ENCODE measurements at places on chromosomes 2 and 18.

DNA sequence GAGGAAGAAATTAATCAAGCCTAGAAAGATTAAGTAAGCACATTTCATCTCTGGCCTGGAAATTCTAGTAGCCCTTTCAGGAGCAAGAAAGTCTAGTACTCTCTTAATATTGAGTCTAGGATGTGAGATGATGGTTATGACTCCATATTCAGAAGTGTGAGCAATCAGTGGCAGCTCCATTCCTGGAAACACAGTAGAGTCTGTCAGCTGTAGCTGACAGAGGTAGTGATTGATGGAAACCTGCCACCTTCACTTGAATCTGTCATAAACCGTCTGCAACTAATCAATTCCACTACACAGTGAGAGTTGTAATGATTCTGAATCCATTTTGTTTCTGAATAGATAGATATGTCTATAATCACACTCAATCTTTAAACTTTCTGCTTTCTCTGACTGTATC lies 635.1 kb downstream of the IRS1 start:
- no peak for DNase-seq

DNA sequence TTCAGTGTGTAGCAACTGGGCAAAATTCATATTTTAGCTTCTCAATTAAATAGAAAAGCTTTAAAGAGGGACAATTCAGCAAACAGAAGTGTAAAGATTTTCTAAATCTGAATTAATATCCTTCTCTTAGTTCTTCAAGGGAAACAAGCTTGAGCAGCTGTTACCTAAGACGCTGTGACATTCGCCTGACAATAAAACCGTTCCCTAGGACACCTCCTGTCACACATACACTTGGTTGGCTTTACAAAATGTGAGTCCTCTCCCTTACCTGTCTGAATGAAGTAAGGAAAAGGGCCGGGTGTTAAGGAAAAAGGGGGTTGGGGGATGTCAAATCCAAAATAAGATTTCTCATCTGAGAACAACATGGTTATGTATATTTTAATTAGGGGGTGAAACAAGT lies 2.1 kb downstream of the SERTAD2 start:
- no peak for DNase-seq

GRCh38 chr2:227793148-227793712 lies 20.4 kb upstream of the CCL20 start:
- no peak for DNase-seq

DNA sequence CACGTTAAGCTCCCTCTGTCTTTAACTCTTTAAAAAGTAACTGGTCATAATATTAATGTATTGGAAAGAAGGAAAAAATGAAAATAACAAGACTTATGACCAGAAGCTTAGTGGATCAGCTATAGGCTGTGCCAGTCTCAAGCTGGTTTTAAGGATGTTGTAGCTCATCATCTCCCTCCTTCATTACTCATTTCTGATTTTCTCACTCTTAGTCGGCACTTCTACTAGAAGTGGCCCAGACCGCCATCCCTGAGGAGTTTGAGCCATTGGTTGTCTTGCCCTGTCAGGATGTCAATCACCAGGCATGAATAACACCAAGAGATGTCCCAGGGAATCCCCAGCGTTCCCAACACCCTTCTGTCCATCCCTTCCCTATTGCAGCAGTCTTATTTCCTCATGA lies 151.5 kb downstream of the ASXL3 start:
- DNase-seq, result no peak

DNA sequence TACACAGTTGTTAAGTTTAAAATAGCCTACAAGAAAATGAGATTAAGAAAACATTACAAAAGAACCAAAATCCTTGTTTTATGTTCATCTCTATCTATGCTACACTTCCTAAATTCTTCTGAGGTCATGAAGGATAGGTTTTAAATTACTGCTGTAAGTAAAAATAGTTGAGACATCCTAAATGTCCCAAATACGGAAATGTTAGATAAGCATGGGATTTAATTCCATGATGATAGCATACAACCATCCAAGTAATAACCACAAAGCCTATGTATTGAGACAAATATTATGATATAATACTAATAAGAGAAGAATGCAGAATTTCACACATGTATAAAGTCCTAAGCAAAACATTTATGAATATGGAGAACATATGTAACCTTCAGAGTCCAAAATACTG lies 34.1 kb downstream of the PIEZO2 start:
- no peak for DNase-seq

DNA sequence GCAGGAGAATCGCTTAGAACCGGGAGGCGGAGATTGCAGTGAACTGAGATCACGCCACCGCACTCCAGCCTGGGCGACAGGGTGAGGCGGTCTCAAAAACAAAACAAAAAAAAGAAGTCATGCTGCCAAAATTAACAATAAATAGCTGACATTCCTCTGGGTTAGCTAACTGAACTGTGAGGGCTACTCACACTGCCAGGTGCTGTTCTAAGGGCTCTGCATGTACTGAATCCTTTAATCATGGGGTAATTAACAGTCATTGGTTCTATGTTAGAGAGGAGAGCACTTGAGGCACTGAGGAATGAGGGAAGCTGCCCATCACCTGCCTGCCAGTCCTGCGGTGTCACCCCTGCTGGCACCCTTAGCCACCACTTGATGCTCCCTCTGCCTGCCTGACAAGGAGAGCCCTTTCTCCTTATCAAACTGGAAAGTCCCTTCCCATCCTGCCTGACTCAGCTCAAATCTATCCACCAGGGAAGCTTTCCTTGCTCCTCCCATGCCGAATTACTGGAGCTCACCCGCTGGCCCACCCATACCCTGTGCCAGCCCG lies 73.0 kb upstream of the RIOK3 start:
- no peak for DNase-seq

DNA sequence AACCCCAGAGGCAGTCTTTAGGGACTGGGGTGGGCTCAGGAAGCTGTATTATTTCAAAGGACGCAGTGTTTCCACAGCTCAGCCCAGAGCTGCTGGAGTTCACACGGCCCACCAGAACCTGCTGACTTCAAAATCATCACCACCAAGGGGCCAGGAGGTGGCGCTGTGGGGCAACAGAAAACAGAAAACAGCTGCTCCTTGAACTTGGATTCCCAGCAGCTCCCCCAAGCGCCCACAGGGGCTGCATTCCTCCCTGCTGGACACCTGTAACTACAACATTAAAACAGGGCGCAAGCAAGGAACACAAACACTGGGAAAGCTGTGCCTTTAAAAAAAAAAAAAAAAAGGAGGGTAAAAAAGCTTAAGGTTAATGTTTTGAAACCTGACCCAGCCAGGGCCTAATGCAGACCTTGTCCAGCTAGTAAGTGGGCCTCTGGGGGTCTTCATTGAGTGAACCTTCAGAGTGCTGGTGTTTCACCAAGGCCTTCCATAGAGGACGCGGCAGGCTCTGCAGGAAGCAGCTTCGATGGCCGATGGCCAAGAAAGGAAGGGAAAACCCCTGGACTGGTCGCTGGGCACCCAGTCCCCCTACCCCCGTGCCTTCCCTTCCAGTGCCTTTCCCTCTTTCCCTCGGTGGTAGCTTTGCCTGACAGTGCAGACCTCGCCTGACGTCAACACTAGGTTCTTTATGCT lies 25.9 kb downstream of the MLPH start:
- peak; percentile 61 for DNase-seq

GRCh38 chr2:71930049-71930681 lies 217.5 kb downstream of the CYP26B1 start:
- no peak for DNase-seq

GRCh38 chr2:186841940-186842339 lies 7.0 kb downstream of the ZSWIM2 start:
- no peak for DNase-seq

All from substantia nigra (tissue), 51 donors.